ENCODE measurements at places on chromosomes 2 and 18.
A peak's percentile ranks its signal among the peaks of the same experiment; 100 is the strongest.

GRCh38 chr18:13676471-13676870 lies 49.9 kb downstream of the FAM210A start:
- DNase-seq, result no peak

DNA sequence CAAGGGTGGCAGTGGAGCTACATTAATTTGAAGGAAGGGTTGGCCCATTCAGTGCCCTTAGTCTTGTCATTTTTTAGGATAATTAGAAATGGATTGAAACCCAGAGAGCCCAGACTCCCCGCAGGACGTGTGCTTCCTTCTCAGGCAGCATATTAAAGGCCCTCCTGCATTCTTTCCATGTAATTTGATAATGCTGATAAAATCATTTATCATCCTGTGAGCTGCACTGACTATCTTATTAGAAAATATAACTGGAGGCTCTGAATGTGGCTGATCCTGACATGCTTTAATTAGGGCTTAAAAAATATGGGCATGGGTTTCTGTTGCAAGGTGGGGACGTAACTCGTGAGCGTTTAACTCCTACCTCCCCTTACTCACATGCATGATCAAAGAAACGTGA lies 148.1 kb downstream of the ACKR3 start:
- no peak for DNase-seq

DNA sequence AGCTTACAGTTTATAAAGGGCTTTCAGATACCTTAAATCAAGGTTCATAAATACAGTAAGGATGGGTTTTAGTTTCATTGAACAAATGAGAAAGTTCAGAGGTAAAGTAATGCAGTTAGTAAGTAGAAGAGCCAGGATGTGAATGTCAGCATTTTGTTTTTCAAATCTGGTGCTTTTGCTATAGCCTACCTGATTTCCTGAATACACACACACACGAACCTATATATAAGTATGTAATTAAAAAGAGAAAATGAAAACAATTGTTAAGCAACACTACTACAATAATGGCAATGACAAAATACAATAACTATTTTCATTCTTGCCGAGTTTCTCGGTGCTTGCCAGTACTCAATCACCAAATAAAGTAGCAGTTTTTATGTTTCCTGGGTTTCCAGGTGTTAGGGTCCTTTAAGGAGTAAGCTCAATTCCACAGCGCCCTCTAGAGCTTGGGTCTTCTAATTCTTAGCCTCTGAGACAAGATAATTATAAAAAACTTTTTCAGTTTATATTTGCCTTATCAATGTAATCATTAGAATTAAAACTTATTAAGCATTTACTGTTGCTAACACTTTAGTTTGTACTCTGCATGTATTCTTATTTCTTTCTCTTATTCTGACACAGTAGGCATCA lies 512.9 kb upstream of the ACVR2A start:
- DNase-seq, result no peak

DNA sequence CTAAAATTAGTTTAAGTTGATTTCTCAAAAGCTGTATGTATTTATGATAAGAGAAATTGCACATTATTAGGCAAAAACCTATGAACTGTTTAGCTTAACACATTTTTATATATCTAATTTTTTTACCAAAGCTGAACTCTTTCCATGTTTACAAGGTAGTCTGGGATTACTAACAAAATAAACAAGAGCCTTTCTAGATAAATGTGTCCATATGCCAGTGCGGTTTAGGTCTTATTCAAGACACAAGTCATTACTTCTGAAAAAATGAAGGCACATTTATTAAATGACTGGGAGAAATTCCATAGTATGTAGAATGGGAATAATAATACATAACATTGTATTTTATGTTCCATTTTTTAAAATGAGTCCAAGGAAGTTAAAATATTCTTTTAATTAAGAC lies 82.0 kb downstream of the DPP4 start:
- DNase-seq, result no peak

GRCh38 chr2:160241251-160242137 lies 41.4 kb upstream of the ITGB6 start:
- no peak for DNase-seq

DNA sequence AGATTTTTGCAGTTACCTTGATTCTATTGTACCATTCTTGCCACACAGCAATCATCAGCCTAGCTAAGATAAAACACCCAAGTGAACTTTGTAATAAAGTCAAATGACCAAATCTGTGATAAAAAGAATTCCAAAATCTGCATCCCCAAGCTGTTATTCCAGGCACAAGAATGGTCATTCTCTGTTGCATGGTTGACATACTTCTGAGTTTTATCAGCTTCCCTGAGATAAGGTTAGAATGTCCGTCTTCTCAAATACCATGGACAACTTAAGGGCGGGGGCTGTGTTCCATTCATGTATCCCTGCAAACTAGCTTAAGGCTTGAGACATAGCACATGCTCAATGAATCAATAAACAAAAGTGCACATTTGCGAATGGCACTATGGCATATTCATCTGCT lies 8.1 kb upstream of the BMP10 start:
- no peak for DNase-seq

DNA sequence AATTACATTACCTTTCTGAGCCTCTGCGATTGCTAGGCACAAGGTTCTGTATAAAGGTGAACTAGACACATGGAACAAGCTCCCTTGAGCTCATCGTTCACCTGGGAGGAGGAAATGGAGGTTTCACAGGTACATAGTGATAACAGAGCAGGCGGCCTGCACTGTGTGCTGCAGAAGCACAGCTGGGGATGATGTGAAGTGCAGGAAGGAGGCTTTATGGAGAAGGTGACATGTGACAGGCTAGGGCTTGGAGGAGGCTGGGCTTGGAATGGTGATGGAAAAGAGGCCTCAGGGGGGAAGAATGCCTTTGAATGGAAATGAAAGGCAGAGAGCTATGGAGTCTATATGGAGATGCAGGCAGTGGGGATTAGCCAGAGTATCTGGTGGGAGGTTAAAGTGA lies 22.9 kb downstream of the MARCHF4 start:
- no peak for DNase-seq

DNA sequence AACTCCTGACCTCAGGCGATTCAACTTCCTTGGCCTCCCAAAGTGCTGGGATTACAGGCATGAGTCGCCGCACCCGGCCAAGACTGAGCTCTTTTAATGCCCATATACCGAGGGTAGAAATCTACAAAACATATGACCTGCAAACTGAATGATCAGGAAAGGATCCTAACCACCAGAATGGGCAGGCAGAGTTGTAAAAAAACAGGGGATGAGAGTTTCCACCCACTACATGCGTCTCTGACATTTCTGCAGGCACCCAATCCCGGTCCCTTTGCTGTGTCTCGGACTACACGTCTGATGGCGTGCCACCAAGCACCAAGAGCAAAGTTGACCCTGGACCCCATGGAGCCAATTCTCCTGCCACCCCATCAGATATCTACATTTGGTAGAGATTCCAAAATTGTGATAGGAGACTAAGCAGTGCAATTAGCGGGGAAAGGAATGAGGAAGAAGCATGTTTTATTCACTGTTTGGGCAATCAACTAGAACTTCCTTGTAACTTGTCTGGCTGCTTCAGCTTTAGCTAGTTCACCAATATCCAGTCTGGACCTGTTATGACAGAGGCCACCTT lies 74.1 kb downstream of the ATP8B1 start:
- no peak for DNase-seq

DNA sequence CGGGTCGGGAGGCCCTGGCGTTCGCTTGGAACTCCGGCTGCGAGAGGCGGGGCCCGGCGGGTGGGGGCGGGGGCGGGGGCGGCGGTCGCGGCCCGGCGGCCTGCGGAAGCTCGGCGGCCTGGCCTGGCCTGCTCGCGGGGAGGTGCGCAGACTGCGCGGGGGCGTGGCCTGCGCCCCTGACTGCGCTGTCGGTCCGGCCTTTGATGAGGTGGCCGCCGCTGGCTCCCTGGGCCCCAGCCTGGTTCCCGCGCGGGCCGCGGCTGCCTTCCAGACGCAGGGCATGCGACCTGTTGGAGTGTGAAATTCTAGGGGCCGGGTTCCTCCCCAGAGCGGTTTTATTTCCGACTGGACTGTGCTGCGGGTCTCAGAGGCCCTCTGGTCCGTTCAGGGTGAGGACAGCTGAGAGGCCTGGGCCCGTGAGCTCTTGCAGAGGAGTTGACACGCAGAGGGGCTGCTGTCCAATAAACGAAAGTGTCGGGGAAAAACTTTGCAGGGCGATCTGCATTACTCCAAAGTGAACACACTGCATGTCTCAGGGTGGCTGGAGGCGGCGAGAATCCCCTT lies 629 bp downstream of the NRBP1 start:
- DNase-seq, result peak; percentile 83

- DNase-seq, result no peak
Measured at GRCh38 chr2:239585422-239585821, 184.6 kb upstream of the HDAC4 start.

- no peak for DNase-seq
Measured at GRCh38 chr2:11387843-11388242, 43.4 kb upstream of the ROCK2 start.

DNA sequence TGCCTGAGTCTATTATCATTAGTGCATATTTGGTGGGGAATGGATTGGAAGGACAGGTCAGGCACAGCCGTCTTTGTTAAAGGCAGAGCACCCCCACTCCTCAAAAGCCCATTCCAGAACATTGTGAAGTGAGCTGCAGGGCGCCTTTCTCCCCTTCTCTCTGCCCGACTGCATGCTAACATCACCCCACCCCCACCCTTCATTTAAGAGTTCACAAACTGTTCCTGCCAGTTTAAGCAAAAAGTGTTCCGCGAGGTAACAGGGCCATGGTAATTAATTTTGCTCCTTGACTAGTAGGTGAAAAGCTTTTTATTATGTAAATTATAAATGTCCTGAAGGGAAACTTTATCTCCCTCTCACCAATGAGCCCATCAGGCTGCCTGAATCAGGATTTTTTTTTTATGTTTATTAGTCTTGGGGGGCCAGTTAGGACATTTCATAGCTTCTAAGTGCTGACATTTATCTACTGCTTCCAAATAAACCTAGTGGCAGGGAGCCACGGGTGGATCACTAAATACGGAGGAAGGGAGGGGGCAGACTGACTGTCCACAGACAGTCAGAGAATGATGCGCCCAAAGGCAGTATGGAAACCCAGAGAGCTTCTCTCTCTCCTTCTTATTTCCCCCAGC lies 99.4 kb downstream of the FTCDNL1 start:
- no peak for DNase-seq

DNA sequence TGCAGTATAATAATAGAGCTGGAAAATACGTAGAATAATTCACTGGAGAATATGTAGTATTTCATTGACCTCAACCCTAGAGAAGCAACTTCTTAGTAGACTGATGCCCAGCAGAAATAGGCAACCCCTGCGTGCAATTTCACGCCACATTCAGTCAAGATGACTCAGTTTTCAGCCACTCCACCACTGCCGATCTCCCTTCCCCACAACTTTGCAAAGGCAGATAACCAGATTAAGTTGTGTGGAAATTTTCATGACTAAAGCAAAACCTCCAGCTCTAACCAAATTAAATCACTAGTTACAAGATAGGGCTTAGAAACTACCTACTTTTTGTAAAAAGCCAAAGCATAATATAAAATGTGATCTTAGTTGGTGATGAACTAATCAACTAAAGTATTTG lies 63.3 kb upstream of the STK17B start:
- peak; percentile 46 for DNase-seq

GRCh38 chr2:182715121-182715891 lies 751 bp upstream of the DNAJC10 start:
- DNase-seq, result no peak

DNA sequence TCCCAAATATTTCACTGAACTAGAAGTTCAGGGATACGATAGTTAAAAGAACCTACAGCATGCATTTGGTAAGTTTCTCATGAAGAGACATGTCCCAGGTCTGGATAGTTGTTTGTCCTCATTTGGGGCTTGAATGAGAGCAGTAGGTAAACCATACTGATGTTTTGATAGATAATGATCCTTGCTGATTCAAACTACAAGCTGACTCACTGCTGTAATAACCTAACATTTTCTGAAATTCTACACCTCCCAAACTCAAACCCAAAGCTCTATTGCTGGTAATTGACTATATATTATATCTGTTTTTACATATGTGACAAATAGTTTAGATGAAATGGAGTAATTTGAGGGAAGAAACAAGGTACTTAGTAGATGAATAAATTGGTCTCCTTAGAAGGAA lies 154.1 kb upstream of the BOD1L2 start:
- no peak for DNase-seq

All from natural killer cell (primary cell).